ENCODE measurements at places on chromosomes 2 and 18. TPM values are rescaled to one million over a fixed set of nuclear protein-coding genes. Genes with fewer than 3 reads are reported as not detected.

DNA sequence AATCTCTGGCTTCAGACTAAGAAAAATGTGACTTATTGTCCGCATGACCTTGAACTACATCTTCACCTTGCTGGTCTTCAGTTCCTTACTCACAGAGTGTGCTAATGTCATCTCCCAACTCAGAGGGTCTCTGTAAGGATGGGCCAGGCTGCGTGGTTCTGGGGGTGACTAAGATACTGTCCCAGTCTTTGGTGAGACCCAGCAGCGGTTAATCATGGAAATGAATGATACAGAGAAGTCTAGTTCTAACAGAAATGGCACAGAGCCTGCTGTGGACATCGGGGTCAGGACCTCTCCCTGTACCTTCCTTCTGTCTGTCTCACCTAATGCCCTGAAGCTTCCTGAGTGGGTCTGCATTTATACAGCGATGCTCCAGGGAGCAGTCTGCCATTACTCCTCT, 662.7 kb upstream of the HS6ST1 start:
- DNase-seq = no peak

DNA sequence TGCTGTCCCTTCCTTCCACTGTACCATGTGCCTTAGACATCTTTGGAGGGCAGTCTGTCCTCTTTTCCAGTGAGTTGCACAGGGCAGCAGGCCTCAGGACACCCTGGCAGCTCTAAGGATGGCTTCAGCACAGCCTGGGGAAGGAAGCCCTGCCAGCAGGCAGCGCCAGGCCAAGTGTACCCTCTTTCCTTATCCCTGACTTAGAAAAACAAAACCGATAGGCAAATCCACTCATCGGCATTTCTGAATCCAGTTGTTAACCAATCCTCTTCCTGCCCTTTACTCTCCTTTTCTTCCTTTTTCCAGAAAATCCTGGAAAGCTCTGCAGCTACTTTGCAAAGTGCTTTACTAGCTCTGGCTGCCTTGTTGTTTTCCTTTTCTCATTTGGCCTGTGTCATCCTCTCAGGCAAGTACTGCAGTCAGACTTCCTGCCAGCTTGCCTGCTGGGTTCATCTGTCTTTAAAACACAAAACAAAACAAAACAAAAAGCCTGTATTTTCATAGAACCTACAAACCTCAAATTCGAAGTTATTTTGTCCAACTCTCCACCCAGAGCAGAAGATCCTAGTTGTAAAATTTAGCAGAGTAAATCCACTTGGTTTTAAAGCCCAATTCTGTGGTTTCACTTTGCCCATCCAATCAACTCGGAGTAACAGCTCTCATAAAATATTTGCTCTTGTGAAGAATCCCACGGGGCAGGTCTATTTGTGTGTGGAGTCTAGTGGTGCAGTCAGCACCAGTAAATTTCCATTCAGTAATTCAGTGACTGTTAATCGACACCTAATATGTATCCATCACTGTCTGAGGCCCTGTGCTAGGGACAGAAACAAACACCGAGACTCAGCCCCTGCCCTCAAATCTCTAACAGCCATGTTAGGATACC, 45.2 kb downstream of the PCBP1 start:
- peak; percentile 52 for DNase-seq

DNA sequence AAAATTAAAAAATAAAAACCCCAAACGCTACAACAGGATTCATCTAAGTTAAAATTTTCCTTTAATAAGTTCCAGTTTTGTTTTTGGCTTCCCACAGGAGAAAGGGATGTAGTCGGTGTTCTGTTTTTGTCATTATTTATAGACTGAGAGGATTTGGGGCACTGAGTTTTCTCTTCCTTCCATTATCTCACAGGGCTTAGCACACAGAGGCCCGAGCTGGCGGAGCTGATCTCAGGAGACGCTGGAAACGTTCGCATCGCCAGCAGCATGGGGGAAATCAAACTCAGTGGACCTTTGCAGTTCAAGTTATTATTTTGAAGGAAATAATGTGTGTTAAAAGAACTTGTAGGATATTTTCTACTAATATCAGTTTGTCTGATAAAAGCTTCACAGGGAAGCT, 669.7 kb upstream of the SALL3 start:
- no peak for DNase-seq

DNA sequence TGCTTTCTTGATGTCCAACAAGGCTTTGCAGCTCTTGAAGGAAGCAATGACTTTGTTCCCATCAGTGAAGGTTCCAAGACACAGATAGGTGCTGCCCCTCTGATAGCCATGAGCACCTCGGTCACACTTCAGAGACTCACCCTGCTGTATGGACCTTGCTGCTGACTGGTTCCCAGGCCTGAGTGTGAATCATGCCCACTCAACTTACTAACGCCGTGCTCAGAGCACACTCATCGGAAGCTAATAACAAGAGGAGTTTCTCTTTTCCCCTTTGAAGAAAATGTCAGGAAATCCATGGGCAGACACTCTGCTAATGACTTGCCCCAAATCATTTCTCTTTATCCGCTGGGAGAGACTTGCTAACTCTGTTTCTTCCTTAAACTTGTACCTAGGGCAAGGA, 83.8 kb upstream of the ARL4C start:
- DNase-seq = no peak

DNA sequence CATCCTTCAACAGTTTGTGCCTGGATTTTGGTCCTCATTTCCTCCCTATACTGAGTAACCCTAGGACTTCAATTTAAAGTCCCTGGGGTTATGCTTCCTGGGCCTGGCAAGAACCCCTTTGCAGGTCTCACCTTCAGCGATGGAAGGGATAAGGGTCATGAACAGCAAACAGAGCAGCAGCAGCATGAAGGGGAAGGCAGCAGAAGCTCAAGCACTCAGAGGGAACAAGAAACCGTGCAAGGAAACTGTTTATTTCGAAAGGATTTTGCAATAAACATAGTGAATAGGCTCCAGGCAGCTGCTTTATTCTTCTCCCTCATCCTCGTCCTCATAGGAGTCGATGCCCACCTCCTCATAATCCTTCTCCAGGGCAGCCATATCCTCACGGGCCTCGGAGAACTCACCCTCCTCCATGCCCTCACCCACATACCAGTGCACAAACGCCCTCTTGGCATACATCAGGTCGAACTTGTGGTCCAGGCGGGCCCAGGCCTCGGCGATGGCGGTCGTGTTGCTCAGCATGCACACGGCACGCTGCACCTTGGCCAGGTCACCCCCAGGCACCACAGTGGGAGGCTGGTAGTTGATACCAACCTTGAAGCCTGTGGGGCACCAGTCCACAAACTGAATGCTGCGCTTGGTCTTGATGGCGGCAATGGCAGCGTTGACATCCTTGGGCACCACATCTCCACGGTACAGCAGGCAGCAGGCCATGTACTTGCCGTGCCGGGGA, 2.8 kb upstream of the TUBA4B start:
- no peak for DNase-seq

GRCh38 chr2:198883604-198884003, 574.1 kb downstream of the SATB2 start:
- DNase-seq = no peak

- DNase-seq = no peak
Measured at GRCh38 chr2:105377871-105378270, 21.0 kb downstream of the FHL2 start.

DNA sequence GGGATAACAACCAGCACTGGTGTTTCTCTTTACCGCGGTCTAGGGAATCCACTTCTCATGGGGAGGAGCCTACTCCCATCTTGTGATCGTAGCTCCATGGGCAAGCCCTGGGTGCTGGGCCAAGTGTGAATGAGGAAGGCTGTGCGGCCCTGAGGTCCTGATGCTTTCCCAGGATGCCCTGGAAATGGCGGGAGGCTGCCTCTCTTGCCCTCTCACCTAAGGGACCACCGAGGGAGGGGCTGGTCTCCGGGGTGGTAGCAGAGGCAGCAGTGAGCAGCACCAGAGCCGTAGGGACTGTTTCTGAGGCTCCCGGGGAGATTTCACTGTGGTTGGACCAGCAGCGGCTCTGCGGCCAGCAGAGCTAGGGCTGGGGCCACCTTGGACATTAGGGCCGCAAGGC, 15.5 kb upstream of the NPPC start:
- no peak for DNase-seq

Gene PPM1G
- 60.6 TPM for total RNA-seq

Gene PDCD1
- not detected for total RNA-seq

Gene KLF7
- 6.3 TPM for total RNA-seq

Gene MIB1
- total RNA-seq = 62.3 TPM

Gene AQP12A
- total RNA-seq = not detected

Gene ITPRIPL1
- 2.0 TPM for total RNA-seq

All from hepatocyte (in vitro differentiated cells).